ENCODE measurements at places on chromosomes 4 and X.

GRCh38 chr4:78784236-78784865 is 8.2 kb downstream of the BMP2K start:
- no peak for DNase-seq

DNA sequence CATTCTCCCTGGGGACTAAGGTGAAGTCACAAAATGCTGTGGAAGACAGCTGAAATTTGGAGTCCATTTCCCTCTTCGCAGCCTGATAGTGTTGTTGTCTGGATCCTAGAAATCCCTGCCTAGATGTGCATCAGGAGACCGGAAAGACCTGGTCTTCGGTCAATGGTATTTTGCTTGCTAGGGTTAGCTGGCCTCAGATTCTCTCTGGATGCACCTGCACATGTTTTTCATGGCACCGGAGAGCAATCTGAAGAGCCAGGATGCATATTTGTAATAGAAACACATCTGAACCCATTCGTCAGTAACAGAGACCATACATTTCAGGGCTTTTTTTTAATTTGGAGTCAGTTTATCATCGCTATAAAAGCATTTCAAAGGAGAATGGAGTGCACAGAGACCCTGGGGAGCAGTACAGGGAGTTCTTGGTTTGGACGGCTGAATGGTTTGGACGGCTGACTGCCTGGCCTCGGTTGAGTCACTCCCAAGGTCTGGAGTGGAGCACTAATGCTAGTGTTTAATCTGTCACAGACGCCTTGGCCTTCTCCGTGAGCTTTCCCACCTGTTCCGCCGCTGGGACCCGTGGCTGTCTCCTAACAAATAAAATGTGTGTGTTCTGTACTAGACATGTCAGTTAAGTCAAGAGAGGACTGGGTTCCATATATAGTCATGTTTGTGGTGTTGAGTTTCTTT is 7.5 kb upstream of the PDLIM3 start:
- DNase-seq, result no peak

DNA sequence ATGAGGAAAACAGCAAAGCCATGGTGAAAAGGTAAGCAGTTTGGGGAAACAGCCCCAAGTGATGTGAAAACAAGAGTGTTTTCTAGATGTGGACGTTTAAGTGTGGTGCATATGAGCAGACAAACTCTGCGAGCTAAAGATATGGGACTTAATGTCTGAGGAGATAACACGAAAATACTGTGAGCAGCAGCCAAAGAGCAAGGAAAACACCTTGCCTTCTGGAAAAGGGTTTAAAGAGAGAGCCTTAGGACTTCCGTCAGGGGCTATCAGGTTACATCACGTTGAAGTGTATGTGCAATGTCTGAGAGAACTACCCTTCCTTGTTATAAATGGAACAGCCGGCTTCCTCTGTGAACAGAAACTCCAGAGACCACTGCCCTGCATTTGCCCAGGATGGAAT is 54.2 kb downstream of the LEF1 start:
- no peak for DNase-seq

GRCh38 chrX:66632473-66632872 is 6.4 kb downstream of the EDA2R start:
- DNase-seq, result no peak

DNA sequence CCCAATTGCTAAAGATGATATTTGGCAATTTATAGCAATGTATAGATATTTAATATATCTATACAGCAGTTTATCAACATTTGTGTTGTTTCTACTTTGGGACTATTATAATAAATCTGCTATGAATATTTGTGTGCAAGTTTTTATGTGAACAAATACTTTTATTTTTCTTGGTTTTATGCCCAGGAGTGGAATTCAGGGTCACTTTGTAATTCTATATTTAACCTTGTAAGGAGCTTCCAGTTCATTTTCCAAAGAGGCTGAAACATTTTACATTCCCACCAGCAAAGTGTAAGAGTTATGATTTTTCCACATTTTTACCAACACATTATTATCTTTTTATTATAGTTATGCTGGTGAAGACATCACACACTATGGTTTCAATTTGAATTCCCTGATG is 801.3 kb downstream of the PCDH18 start:
- DNase-seq, result no peak

DNA sequence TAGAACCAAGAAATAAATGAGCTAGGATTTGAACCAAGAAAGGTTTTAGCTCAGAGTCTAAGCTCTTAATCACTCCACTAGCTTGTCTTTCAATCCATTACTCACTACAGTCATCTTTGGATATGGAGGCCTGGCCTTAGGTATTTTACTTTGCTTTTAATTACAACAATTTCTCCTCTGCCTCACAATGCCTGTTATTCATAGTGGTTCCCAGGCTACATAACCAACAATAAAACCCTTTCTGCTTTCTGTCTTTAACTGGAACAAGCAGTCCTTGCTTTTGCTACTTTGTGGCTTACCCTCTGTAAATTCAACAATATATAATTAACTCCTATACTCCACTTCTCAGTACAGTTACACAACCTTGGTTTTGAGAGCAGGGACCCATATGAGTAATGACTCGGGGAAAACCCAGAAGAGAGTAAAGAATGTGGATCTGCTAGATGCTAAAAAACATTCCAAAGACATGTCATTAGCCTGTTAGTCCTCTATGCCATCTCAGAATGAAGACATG is 94.7 kb upstream of the NAP1L5 start:
- DNase-seq, result no peak

- no peak for DNase-seq
These were observed 404 bp downstream of the PPP2R3B start for GRCh38 chrX:386239-386767.

DNA sequence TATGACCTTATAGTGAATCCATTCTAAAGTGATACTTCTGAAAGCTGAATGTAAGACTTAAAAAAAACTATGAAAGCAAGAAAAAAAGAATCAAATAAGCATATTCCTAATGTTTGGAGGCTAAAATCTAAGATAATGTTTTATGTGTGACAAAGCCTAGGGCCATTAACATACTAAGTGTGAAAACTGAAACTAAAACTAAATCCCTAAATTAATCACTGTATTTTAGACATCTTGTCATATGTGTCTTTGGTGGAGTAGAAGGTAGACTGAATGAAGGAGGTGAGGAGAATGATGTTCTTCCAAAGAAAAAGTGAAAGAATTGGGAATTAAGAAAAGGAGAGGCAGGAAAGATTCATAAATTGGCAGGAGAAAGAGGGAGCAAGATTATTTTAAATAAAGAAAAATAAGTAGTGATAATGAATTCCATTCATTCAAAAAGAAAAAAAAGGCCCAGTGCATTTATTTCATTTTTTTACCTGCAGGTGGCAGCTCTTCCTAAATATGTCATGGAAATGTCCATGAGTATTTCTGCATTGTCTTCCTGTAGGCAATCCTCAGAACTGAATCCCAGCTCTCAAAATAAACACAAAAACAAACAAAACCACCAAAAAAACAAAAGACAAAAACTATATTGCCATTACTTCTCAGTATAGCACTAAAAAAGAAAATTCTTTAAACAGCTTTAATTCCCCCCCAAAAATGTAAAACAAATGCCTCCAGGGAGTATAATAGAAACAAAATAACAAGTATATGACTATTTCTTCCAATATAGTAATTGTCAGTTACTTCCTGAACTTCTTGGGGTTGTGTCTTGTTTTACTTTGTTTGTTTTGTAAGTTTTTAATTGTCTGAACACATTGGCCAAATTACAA is 17.0 kb upstream of the AP1AR start:
- no peak for DNase-seq

GRCh38 chr4:94744850-94745249 is 12.9 kb upstream of the BMPR1B start:
- DNase-seq, result no peak

- no peak for DNase-seq
These were observed at the start of gene SPATA18 for GRCh38 chr4:52051213-52051614. TSS of gene SPATA18 (plus strand) at chr4:52051304. CDS start at chr4:52051705, 401 bp downstream.

GRCh38 chr4:56468097-56468422 is 643 bp downstream of the SRP72 start:
- DNase-seq, result no peak

- DNase-seq, result no peak
These were observed 261.5 kb downstream of the SLC7A11 start for GRCh38 chr4:137980641-137981040.

DNA sequence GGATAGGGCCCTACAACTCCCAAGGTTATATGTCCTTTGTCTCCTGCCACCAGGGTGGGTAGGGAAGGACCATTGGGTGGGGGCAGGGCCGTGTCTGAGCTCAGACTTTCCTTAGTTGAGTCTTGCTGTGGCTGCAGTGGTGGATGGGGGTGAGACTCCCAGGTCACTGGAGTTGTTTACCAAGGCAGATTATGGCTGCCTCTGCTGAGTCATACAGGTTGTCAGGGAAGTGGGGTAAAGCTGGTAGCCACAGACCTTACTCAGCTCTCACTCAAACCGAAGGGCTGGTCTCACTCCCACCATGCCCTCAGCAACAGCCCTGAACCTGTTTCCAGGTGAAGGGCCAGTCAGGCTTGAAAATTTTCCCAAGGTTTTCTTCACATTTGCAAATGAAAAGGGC is 58.8 kb upstream of the FAAH2 start:
- no peak for DNase-seq

GRCh38 chrX:23066588-23067281 is 67.0 kb downstream of the DDX53 start:
- DNase-seq, result no peak

- no peak for DNase-seq
These were observed 81.4 kb downstream of the CEP44 start for GRCh38 chr4:174365018-174365587.

- DNase-seq, result no peak
These were observed 304.1 kb upstream of the TECRL start for GRCh38 chr4:64713256-64713840.

DNA sequence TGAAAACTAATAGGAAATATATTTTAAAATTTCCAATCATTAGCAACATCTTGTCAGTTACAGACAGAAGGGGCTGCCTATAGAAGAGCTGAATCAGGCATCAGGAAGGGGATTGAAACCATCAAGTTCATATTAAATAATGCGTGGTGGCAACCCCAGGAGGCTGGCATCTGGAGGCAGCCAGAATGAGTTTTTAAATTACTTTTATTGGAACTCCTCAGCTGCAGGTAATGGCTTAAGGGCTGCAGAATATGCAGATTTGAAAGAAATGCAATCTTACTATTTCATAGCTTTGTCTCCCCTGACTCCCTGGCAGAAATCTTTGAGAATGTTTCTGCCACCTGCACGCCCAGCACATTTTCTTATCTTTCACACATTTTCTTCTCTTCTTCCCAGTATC is 711.6 kb downstream of the PCDH19 start:
- DNase-seq, result no peak

GRCh38 chr4:63063760-63064159 is 1345.5 kb downstream of the TECRL start:
- no peak for DNase-seq

- DNase-seq, result no peak
These were observed 24.2 kb upstream of the GRPEL1 start for GRCh38 chr4:7092026-7092425.

DNA sequence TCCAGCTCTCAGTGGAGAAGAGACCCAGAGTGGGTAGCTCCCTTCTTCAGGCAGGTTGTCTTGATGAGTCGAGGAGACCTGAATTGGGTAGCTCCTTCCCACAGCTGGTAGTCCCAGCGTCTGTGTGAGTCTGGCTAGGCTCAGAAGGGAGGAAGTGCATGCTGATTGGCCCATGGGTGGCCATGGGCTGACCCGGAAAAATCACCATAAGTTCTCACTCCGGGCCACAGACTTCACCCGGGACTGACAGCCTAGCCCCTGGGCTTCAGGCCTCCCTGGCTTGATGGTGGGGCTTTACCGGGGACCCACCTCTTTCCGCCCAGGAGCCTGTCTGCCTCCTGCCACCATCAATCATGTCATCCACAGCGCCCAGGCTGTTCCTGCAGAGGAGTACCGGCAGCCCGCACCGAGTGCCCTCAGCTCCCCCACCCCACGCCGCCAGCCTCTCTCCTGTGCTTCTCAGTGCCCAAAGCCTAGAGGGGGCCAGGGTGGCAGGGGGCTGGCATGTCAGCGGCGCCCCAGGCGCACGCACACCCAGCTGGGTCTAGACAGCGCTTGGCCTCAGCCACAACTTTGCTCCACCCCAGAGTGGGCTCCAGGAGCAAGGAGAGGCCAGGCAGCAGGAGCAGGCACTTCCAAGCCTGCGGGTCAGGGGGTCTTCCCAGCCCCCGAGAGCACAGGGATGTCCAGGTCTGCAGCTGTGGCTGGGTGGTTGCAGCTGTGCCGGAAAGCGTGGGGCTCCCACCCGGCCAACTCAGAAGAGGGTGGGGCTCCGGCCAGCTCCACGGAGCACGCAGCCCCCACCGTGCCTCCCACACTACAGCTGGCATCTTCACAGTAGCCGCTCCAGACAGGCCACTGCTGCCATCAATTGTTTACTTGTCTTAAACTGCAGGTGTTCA is 16.1 kb upstream of the SAT1 start:
- no peak for DNase-seq

DNA sequence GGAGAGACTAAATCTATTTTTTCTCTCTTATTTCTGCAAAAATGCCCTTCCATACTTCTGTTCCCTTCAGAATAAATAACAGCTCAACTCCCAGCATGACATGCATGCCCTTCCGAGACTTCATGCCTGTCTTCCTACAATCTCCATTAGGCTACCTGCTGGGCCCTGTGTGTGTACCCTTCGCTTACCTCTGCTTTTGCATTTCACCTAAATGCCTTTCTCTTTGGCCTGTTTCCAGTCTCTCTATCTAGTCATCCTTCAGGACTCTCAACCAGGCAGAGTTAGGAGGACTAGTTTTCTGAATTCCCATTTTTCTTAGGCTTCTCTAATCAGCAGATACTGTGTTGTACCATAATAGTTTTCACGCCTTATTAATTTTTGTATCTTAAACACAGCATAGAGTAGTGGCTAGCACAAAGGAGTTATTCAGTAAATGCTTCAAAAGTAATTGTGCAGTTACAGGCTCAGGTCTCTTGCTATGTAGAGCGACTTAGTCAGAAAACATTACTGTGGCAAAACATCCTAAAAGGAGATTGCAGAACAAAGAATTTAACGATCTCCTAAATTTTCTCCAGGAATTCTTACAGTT is 20.5 kb downstream of the SEPTIN11 start:
- DNase-seq, result no peak

GRCh38 chr4:48661391-48661790 is 118.7 kb downstream of the FRYL start:
- DNase-seq, result no peak

DNA sequence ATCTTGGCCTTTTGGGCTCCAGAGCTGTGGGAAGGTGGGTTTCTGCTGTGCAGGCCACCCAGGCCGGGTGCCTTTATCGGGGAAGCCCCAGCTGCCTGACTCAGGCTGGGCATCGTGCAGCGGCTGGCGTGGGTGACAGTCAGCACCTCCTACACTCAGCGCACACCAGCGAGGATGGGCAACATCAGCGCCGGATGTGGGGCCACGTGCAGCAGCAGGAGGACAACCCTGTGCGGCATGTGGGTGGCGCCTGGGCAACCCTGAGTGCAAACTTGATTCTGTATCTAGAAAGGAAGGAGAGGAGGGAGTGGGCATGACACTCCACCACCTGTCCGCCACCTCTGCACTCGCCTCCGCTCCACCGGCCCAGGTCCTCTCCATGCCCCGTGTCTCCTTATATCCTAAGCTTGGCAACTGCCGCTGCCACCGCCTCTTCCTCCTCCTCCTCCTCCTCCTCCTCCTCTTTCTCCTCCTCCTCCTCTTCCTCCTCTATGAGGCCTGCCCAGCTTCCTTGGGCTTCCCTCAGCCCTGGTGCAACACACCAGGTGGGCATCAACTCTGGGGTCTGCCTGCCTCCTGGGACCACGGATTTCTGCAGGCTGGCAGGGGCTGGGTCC is 107.4 kb upstream of the AFAP1 start:
- no peak for DNase-seq

GRCh38 chr4:8374851-8375649 is 65.5 kb downstream of the ACOX3 start:
- DNase-seq, result no peak

- DNase-seq, result no peak
These were observed 229.5 kb downstream of the MAPK10 start for GRCh38 chr4:86130160-86130933.

All from cortex of kidney (tissue), 1 donor.